MCF 10A (cell line): ENCODE measurements at places on chromosomes 4 and X. TPM values are rescaled to one million over a fixed set of nuclear protein-coding genes. Genes with fewer than 3 reads are reported as not detected.

CYTL1 gene
- not detected in 2 replicates for total RNA-seq

TMEM35A gene
- not detected in 2 replicates for total RNA-seq

SH3BGRL gene
- 43.9 and 53.4 TPM in 2 replicates for total RNA-seq

CDS1 gene
- total RNA-seq: 10.3 and 11.5 TPM in 2 replicates

DCAF12L2 gene
- not detected in 2 replicates for total RNA-seq
